ENCODE measurements at places on chromosomes 7 and 10.

DNA sequence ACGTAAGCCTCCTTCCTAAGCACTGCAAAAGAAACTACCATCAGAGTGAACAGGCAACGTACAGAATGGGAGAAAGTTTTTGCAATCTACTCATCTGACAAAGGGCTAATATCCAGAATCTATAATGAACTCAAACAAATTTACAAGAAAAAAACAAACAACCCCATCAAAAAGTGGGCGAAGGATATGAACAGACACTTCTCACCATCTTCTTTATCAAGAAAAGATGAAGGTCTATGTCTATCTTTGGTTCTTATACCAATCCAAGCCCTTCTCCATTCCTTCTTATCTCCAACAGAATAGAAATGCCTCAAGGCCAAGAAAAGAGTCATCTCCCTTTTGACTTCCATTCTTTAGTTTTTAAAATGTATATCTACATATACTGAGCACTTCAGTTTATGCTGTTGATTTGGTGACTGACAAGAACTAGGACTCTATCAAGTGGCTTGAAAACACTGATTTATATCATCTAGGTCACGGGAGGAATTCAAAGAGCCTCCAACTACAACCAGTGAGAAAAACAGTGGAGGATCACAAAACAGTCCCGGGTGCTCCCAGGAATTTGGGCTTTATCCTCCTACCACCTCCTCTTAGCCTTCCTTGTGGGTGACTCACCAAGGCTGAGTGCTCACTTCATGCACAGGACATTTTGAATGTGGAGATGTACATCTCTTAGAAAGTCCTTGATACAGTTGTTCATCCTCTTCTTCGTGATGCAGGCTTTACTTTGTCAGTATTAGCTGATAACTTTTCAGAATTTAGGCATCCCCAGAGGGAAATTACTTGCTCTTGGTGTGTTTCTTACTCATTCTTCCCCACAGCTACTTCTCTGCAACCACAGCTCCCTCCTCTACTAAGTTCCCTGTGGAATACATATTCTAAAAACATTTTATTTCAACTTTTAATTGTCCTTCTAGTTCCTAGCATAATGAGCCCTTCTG lies 15.4 kb downstream of the TAS2R41 start:
- DNase-seq: no peak

DNA sequence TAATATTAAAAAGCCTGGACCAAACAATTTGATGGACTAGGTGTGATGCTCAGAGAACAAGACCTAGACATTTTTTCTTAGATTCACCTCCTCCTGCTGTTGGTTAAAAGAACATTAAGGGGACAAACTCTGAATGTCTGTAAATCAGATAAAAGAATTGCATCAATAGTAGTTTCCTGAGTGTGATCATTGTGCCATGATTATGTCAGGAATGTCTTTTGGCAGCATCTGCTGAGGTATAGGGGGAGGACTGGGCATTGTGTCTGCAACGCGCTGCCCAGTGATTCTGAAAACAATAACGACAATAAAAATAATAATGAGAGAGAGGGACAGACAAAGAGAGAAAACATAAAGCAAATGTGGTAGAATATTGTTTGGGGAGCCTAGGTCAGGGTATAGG lies 6.9 kb downstream of the C7orf57 start:
- DNase-seq: no peak

DNA sequence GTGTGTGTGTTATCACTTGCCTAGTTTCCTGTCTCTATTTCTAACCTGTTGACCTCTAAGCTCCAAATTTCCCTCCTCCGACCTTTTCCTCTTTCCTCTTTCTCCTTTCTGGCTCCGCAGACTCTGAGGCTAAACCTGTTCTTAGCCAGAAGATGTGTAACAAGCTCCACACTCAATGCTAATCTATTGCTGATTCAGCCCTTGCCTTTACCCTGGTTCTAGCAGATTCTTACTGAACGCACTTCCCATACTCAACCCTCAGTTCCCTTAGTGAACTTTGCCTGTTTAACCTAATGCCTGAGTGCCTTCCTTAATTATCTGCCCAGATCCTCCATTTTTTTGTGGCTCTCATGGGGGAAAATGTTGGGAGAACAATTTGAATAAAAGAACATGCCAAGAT lies 30.0 kb upstream of the SGMS1 start:
- no peak for DNase-seq

DNA sequence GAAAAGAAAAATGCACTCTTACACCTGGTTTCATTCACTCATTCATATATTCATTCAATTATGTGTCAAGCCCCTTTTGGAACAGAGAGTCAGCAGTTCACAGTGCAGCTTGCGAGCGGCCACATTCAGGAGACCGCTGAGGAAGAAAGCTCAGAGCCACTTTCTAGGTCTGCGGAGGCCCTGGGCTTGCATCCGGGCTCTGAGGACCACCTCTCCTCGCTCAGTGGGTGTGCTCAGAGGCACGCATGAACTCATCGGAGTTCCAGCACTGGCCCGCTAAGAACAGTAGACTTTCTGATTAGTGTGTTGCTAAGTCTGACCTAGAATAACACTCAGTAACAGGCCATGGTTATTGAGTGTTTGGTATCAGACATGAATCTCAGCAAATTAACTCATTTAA lies 1.8 kb upstream of the FAM107B start:
- DNase-seq: no peak

DNA sequence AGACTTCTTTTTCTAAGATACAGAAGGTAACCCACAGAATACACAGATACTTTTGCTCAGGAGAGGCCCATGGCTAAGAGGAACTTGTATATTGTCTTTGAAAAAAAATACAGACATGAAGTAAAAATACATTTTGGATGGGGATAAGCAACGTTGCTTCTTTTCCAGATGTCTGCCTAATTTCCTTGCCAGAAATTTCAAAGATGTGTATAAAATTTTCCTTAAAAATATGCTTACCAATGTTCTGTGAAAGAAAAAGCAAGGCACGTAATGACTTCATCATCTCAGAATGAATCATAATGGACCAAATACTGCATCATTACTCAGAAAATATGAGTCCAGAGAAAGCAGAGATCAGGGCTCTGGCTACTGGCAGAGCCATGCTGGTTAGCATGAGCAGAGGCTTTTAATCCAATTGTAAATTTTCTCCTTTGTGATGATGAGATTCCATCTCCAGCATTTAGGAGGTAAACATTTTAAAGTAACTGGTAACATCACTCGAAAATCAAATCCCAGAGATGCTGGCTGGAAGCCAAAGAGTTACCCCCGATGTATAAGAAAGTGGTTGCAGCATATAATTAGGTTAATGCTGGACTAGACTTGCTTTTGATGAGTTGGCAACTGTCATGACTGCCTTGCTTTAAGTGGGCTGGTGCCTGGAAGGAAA lies 272.5 kb downstream of the SEMA3A start:
- DNase-seq: peak; percentile 62

All from RKO (cell line).